Stimulated activated CD4-positive, alpha-beta T cell treated with anti-CD3 and anti-CD28 coated beads, TNF-alpha, amount 100 ng/mL, for 24 hours (primary cell): ENCODE measurements at places on chromosomes 7 and 10.
A peak's percentile ranks its signal among the peaks of the same experiment; 100 is the strongest.

GRCh38 chr10:110865809-110866482, 5.8 kb upstream of the PDCD4 start:
- DNase-seq: no peak

GRCh38 chr10:126898460-126898859, 6.8 kb upstream of the DOCK1 start:
- DNase-seq: no peak

GRCh38 chr7:25946181-25946580, 205.8 kb upstream of the NFE2L3 start:
- no peak for DNase-seq

- DNase-seq: no peak
Measured at GRCh38 chr7:123355576-123356190, 155.9 kb upstream of the SLC13A1 start.

DNA sequence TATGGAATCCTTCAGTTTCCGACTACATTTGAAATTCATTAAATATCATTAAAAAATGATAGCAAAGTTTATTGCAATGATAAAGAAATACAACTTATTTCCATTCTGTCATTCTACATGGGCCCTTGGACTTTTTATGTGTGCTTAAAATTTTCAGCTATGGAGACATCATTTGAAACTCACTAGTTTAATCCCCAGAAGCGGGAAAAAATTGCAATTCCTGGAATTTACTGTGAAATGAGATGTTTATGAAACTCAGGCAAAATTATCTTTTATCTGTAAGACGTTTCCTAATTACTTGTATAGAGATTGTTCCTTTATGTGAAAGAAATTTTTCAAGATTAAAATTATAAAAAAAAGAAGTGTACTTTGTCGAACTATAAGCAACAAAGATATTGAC, 213.4 kb downstream of the PARD3 start:
- DNase-seq: no peak

- no peak for DNase-seq
Measured at GRCh38 chr10:32104181-32104580, 48.0 kb upstream of the KIF5B start.

DNA sequence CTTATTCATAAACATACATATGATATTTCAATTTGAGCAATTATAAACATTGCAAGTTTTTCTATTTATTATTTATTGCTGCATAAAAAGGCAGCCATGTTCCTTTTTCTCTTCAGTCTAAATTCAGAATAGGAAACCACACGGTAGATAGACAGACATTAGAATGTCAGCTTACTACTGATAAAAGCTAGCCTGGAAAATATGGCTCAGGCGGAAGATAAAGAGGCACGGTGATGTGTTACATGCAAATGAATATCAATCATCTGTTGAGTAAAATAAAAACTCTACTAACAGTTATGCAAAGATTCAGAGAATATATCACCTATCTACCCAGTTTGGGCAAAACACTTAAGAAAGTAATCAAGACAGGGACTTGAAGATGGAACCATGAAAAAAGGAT, 73.5 kb upstream of the PDSS1 start:
- no peak for DNase-seq

DNA sequence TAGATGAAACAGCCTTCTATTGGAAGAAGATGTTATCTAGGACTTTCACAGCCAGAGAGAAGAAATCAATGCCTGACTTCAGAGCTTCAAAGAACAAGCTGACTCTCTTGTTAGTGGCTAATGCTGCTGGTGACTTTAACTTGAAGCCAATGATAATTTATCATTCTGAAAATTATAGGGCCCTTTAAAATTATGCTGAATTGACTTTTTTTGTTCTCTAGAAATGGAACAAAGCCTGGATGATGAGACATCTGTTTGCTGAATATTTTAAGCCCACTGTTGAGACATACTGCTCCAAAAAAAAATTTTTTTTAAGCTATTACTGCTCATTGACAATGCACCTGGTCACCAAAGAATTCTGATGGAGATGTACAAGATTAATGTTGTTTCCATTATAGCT, 189.2 kb downstream of the MBL2 start:
- no peak for DNase-seq

DNA sequence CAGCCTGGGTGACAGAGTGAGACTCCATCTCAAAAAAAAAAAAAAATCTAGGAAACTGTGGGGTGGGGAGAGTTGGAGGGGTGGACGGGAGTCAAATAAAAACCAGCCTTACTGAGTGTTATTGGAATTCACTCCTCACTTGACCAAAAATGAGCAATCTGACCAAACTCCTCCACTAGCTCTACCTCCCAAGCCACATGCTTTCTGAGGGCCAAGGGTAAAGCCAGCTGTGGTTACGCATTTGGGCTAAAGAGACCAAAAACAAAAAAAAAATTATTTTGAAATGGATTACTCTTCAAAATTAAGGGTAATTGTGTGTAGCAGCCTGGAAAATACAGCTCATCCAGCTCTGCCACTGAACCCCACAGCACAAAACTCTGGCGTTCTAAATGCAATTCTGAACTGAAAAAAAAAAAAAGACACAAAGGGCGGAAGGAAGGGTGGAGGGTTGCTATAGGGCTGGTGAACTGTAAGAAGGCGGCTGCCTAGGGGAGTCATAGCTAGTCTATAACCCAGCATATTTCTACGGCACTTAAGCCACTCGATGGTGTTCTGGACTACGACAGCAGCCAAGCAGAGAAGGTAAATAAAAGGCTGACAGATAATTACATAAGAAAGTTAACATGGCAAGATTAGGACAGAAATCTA, 7.8 kb downstream of the ELMO1 start:
- DNase-seq: peak; percentile 28

DNA sequence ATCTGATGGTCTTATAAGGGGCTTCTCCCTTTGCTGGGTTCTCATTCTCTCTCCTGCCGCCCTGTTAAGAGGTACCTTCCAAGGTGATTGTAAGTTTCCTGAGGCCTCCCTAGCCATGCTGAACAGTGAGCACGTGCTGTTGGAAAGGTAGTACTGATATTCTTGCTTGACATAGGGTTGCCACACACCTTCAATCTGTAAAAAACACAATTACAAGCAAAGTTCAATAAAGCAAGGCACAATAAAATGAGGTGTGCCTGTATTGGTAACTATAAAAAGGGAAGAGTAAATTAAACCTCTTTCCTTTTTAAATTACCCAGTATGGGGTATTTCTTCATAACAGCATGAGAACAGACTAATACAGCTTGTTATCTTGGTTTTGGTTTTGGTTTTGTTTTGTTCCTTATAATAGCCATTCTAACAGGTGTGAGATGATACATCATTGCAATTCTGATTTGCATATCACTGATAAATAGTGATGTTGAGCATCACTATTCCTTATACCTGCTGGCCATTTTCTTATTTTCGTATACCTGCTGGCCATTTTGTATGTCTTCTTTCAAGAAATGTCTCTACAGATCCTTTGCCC, 164.9 kb upstream of the TRIM24 start:
- DNase-seq: no peak

GRCh38 chr7:129066290-129067131, 11.6 kb upstream of the TNPO3 start:
- no peak for DNase-seq

DNA sequence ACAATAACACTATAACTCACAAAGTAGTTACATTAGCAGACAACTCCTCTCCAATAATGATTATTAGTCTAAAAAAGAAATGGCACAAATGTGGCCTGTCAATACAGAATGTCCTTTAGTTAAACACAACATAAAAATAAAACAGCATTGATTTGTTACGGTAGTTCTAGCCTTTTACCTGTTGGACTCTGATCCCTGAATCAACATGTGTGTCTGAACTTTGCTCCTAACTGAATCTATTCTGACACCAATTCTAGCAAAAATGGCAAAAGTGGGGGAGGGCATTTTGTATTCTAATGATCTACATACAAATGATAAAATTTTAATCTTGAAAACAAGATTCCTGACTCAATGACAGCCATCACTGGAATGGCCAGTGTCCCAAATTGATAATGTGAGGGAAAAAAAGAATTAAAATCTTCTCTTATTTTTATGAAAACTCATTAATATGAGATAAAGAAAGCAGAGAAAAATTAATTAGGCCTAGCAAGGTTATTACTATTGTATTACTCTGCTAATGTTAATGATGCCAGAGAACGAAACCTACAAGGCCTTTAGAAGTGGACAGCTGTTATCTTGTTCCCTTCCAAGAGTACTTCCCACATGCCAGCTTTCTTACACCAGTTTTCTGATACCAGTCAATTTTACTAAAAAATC, 30.2 kb downstream of the FRA10AC1 start:
- DNase-seq: no peak

GRCh38 chr10:43262397-43262901, 4.4 kb downstream of the RASGEF1A start:
- DNase-seq: no peak

- no peak for DNase-seq
Measured at GRCh38 chr7:85191383-85191782, 4.5 kb upstream of the SEMA3D start.

- DNase-seq: no peak
Measured at GRCh38 chr10:109790647-109791046, 132.7 kb downstream of the XPNPEP1 start.

- DNase-seq: no peak
Measured at GRCh38 chr10:101011517-101012423, 12.2 kb downstream of the LZTS2 start.

DNA sequence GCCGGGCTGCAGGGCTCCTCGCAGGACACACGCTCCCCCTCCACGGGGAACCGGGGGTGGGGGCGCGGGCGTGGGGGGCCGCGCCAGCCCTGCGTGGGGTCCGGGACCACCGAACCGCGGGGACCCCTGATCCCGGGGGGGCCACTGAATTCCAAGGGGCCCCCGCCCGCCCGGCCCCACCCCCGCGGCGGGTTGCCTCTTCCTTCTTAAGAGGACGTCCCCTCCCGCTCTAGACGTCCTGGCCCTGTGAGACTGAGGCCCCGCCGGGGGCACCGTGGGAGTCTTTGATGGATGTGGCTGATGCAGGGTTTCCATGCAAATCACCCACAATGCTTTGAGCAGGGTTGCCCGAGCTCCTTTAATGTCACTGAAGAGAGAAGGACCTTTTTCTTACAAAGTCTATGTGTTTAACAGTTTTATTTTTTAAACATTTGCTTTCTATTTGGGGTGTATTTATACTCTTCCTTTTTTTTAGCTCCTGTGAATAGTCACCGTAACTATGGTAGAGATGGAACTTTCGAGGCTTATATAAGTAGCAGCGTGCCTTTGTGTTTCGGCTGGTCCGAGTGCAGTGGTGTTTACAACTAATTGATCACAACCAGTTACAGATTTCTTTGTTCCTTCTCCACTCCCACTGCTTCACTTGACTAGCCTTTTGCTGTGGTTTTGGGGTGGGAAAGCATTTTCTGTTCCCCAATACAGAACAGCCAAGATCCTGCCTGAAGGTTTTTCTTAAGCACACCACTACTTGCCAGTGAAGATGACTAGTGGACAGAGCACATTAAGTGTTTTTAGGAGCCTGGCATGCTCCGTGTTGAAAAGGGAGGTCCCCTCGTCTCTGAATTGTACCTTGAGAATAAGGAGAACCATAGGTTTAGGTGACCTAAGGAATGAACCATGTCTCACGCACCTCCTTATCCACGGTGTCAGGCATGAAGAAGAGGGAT, 44.8 kb downstream of the PDIA4 start:
- DNase-seq: peak; percentile 78

GRCh38 chr7:102211590-102212550, 74.8 kb upstream of the SH2B2 start:
- no peak for DNase-seq

DNA sequence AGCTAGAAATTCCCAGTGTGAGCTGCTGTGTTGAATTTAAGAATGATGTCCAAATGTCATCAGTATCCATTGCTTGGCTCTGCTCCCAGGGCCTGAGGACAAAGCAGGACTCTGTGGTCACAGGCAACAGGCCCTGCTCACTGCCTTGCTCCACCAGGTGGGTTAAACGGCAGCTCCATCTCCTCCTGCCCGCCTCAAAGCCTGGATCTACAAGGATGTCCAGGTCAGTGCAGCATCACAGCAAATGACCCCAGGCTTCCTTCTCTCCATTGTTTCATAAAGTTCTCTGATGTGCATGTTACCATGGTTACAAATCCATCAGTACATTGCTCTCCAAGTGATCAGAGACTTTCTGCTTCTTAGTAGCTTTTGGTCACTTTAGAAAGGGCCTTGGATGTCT, 322.0 kb upstream of the ZNF32 start:
- no peak for DNase-seq

DNA sequence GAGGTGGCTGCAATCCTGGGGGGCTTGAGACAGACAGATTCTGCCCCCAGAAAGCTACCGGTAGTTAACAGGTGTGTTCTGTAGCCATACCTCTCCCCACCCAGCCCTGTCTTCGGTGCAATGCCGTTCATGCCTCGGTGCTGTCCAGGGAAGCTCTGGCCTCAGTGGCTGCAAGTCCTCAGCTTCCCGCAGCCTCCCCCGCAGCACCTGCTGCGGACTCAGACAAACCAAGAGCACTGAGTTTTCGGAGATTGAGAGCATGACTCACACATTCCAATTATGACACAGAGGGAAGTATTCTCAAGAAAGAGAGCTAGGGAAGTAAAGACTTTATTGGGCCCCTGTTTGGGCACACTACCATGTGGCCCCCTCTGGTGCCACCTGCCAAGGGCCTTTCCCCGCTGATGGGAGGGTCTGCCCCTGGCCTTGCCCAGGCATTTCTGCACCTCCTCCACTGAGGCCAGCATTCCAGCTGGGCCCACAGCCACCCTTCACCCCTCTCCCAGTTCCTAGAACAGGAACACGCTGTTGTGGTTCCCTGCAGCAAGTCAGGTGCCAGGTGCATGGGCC, 30.2 kb upstream of the EZH2 start:
- DNase-seq: peak; percentile 62

DNA sequence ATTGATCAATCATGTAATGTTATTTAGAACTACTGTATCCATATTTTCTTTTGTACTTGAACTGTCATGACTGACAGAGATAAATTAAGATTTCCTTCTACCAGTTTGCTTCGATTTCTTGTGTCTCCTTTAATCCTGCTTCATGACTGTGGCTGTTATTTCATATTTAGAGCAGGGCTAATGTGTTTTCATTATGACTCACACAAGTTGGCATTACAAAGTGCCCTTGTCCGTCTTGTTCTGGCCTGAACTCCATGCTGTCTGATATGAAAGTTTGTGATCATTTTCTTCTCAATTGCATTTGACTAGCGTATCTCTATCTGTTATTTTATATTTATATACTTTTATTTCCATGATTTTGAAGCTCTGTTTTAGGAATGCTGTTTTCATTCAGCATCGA, 344.1 kb upstream of the PRKCQ start:
- DNase-seq: no peak

GRCh38 chr7:2666155-2666554, 21.8 kb upstream of the AMZ1 start:
- no peak for DNase-seq
